Esophagus mucosa (tissue), 1 donor: ENCODE measurements at places on chromosomes 6 and 20. TPM values are rescaled to one million over a fixed set of nuclear protein-coding genes. Genes with fewer than 3 reads are reported as not detected.
A peak's percentile ranks its signal among the peaks of the same experiment; 100 is the strongest.

- ATAC-seq, result peak; percentile 62
These were observed 17.6 kb downstream of the ARID1B start for GRCh38 chr6:156794546-156795354.

GRCh38 chr6:138785980-138786379 is 9.9 kb upstream of the ECT2L start:
- no peak for ATAC-seq

- peak; percentile 32 for ATAC-seq
These were observed 16.4 kb downstream of the TRMT6 start for GRCh38 chr20:5933802-5934436.

DNA sequence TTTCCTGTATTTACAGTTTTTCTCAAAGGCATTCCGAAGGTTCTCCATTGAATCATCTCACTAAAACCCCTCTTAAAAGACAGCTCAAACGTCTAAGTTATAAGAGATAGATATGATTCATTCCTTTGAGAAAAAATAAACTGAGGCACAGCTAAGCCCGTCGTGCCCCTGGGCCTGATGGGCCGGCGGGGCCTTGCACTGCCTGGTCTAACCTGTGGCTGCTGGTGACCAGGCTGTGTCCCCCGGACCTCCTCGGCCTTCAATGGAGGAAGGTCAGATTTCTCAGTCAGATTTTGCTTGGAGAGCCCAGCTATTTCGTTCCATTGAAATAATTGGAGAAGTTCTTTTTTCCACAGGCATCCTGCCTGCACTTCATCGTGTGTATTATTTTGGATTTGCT is 11.3 kb upstream of the FOXC1 start:
- ATAC-seq, result no peak

Gene FAM83C
- total RNA-seq, result 39.1 TPM

GRCh38 chr6:137750297-137750696 is 116.8 kb upstream of the TNFAIP3 start:
- no peak for ATAC-seq

Gene TNF
- 0.24 TPM for total RNA-seq

DNA sequence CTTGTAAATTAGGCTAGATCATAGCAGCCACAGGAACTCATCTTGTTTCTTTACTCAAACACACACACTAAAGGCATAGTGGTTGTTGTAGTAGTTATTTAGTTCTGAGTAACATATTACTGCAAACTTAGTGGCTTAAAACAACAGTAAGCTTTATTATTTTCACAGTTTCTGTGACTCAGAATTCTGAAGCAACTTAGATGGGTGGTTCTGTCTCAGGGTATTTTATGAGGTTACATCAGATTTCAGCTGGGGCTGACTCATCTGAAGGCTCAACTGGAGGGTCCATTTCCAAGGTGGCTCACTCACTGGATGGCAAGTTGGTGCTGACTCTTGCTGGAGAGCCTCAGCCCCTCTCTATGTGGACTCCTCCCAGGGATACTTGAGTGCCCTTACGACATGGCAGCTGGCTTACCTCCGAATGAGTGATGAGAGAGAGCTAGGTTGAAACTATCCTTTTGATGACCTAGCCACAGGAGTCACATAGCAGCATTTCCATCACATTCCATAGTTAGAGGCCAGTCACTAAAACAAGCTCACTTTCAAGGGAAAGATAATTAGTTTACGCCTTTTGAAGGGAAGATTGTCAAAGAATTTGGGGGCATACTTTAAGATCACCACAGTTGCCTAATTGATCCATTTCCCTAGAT is 136.5 kb upstream of the PRND start:
- ATAC-seq, result peak; percentile 48

Gene PERP
- total RNA-seq, result 675 TPM

DNA sequence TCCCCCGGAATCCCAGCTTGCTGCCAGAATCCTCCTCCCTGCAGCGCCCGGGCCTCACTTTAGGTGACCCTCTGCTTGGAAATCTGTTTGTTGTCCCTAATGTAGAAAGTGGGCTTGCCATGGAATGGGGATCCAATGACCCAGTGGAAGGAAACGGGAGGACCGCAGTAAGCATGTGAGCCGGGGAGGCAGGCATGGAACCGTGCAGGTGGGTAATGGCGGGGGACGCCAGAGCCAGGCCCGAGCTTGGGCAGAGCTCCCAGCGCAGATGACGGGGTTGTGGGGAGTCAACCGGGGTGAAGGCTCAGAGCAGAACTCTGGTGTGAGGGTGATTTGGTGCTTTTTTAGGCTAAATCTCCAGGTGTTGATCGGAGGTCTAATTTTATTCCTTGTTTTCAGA is 188.3 kb downstream of the QKI start:
- no peak for ATAC-seq

- peak; percentile 9 for ATAC-seq
These were observed 6.2 kb downstream of the JPH2 start for GRCh38 chr20:44180814-44181213.

Gene ZNF165
- total RNA-seq, result 3.0 TPM

Gene RAB44
- total RNA-seq, result 0.36 TPM

- no peak for ATAC-seq
These were observed 345.9 kb downstream of the TAF4 start for GRCh38 chr20:61719691-61720347.

DNA sequence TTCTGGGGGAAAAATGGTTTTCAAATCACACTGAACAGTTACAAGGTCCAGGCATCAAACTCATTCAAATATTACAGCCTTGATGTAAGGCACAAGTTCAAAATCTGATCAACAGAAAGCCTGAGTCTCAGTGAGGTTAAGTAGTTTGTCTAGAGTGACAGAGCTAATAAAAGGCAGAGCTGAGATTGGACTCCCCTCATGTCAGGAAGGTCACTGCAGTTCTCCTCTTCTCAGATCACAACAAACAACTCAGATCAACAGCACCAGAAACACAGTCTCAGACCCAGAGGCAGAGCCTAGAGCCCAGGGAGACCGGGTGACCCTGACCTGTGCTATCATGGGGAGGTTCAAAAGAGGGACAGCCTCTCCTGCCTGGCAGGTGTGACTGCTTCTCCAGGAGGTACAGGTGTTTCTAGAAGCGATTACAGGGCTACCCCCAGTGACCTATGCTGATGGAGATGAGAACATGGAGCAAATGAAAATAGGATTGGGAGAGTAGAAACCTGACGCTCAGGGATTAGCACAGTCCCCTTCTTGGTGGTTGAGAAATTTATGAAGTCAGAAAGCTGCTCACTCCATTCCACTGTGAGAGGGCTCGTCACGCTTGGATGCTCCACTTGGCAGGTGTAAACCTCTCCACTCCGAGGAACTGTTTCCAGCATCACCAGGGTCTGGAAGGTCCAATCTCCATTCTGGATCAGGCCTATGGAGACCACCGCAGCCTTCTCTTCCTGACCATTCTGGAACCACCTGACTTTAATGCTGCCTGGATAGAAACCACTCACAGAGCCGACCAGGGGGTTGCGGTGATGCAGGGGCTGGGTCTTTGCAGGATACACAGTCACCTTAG is 24.3 kb upstream of the HLA-DRB5 start:
- no peak for ATAC-seq

DNA sequence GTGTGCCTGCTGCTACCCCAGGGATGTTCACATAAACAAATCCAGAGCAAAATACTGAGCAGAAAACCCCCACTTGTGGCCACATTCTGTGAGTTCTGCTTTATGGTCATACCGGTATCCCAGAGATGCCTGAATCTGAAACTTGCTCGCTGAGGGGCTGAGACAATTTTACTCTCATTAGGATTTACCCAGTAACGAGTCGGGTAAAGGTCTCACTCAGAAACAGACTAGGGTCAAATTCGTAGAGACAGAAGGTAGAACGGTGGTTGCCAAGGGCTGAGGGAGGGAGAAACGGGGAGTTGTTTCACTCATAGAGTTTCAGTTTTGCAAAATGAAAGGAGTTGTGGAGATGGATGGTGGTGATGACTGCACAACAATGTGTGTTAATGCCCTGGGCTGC is 45.4 kb upstream of the NKX2-2 start:
- ATAC-seq, result no peak

- peak; percentile 54 for ATAC-seq
These were observed 28.9 kb downstream of the EIF2S2 start for GRCh38 chr20:34083137-34083536.

Gene MUC21
- total RNA-seq, result 721 TPM

GRCh38 chr6:156599978-156600590 is 177.1 kb upstream of the ARID1B start:
- ATAC-seq, result no peak

Gene BNIP5
- total RNA-seq, result not detected

DNA sequence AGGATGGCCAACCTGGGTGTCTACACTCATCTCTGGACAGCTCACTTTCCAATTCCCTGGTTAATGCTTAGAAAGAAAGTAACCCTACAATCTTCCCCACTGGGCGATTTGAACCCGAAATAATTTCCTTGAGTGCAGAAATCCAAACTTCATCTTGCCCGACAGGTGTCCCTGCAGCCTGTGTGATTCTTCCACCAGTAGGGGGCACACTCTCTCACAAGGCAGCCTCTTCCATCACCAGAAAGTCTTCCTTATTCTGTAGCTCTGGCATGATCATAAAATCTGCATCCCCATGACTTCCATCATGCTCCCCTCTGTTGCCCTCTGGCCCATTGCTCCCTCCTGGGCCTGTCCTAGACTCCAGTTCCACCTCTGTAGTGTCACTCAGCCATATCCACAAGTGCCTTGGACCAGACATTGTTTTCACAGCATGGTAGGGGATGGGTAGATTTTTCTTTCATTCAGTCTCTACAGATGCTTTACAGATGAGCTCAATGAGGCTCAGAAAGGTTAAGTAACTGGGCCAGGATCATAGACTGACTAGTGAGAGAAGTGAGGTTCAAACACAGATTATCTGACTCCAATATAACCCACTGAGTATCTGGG is 170.4 kb upstream of the SPTLC3 start:
- no peak for ATAC-seq

DNA sequence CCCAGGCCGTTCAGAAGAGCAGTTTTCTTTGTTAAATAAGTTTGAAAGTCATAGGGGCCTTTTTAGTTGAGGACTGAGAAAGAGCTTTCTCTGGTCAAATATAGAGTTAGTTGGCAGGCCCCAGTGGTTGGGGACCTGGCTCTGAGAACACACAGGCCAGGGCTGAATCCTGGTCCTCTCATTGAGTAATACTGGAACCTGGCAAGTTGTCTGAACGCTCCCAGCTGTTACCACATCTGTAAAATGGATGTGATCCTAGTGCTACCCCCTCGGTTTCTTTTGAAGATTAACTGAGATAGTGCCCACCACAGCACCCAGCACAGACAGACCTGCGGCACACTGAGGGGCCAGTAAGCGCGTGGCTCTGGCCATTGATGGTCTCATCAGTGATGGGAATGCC is 215.5 kb downstream of the ZDHHC14 start:
- no peak for ATAC-seq

Gene FAM217A
- not detected for total RNA-seq

GRCh38 chr6:47254051-47254450 is 55.7 kb downstream of the TNFRSF21 start:
- no peak for ATAC-seq

GRCh38 chr20:40587038-40587437 is 102.0 kb downstream of the MAFB start:
- peak; percentile 47 for ATAC-seq

Gene TGM3
- total RNA-seq, result 1,379 TPM
